Activated CD4-positive, alpha-beta memory T cell treated with anti-CD3 and anti-CD28 coated beads, Interleukin-2, amount 10 ng/mL, durations not matched to agents 7 days and 5 days (primary cell): ENCODE measurements at places on chromosomes 6 and 20.

DNA sequence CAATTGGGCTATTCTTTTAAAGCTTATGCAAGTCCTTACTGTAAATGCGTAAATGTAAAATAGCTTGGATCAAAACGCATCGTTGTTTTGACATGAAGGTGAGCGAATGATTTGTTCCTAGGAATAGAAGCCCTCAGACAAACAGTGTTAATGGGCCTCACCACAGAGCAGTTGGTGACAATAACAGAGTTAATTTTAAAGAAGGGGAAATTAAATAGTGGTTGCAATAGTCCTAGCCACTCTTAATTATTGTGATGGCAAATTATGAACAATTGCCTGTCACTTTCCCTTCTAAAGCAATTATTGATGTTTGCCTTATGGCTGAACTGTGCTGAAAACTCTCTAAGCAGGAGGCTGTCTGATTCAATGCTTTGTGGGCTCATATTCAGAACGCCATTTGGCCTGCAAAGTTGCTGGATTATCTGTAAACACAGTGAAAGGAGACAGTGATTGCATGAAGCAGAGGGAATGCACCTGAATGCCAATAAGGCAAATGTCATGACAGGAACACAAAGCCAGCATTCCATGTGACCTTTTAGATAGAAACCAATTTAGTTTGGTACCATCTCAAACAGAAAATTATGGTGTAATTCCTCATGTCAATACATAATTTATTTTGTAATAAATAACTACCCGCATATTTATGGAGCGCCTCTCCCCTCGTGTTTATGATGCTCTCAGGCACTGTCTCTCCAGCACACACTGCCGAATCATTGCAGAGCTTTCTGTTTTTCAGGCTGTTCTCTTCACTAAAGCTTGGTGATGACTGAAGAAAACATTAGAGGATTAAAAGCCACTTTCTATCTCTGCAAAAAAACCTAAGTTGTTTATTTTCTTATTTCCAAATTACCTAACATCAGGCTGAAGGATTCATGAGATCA is 387.5 kb downstream of the HACE1 start:
- H3K36me3 ChIP-seq = no peaks in the 10 kb centered on the region
- H3K4me1 ChIP-seq = no peaks in the 10 kb centered on the region
- no peaks in the 10 kb centered on the region for H3K27me3 ChIP-seq
- no peak overlapping the region for H3K4me3 ChIP-seq

DNA sequence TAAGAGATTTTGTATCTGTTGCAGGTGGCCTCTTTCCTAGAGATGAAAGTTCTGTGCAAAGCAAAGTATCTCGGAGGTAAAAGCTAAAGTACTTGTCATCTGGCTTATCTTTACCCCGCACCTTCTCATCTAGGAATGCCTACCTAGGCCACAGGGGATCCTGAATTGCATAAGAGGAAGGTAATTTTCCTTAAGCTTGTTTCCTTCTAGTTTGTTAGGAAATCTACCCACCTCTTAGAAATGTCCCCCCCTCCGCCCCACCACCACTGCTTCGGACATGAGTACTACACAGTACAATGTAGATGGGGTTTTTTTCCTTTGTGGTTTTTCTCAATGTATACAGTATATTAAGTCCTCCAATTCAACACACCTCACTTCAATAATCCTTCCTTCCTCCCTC is 21.5 kb downstream of the FOXC1 start:
- no peaks in the 10 kb centered on the region for H3K4me1 ChIP-seq
- DNase-seq = no peak
- H3K4me3 ChIP-seq = no peak overlapping the region
- H3K27ac ChIP-seq = no peak overlapping the region
- H3K36me3 ChIP-seq = no peaks in the 10 kb centered on the region
- H3K27me3 ChIP-seq = peaks cover 32% of the 10 kb centered on the region

GRCh38 chr6:30800871-30801270 is 56.5 kb upstream of the IER3 start:
- no peak overlapping the region for H3K27ac ChIP-seq
- no peaks in the 10 kb centered on the region for H3K36me3 ChIP-seq
- no peak overlapping the region for H3K4me3 ChIP-seq
- H3K27me3 ChIP-seq = peaks cover 3% of the 10 kb centered on the region
- peaks cover 12% of the 10 kb centered on the region for H3K4me1 ChIP-seq

DNA sequence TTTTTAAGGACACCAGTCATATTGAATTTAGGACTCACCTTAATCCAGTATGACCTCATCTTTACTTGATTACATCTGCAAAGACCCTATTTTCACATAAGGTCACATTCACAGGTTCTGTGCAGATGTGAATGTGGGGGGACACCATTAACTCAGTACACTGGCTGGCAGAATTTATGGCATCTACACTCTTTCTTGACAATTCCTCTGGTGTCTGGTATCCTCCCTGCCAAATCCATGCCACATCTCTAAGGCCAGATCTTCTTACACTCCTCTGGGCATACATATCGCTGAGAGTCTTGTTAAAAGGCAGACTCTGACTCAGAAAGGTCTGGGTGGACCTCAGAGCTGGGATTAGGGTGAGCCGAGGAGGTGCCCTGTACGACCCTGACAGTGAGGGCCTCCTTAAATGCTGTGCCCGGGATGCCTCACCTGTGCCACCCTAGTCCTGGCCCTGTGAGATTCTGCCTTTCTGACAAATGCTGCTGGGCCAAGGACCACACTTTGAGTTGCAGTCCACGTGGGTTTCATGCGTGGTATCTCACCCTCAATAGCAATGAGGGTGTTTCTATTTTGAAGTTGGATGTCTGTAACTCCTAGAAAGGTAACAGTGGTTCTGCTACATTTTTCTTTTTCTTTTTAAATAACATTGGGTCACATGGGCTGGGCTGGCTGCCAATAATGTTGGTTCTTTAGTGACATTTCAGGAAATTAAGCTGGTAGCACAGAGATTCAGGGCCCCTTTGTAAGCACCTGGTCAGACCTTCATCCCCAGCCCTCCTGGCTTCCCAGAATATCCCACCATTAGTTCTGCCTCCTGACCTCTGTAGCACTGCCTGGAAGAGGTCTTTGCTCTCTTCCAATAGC is 17.2 kb upstream of the LRRN4 start:
- no peak overlapping the region for H3K4me3 ChIP-seq
- peaks cover 3% of the 10 kb centered on the region for H3K4me1 ChIP-seq
- no peak overlapping the region for H3K27ac ChIP-seq
- no peaks in the 10 kb centered on the region for H3K36me3 ChIP-seq
- DNase-seq = no peak
- peaks cover 7% of the 10 kb centered on the region for H3K27me3 ChIP-seq

GRCh38 chr6:100259865-100260264 is 204.9 kb downstream of the SIM1 start:
- H3K27ac ChIP-seq = no peak overlapping the region
- no peaks in the 10 kb centered on the region for H3K36me3 ChIP-seq
- no peak overlapping the region for H3K4me3 ChIP-seq

DNA sequence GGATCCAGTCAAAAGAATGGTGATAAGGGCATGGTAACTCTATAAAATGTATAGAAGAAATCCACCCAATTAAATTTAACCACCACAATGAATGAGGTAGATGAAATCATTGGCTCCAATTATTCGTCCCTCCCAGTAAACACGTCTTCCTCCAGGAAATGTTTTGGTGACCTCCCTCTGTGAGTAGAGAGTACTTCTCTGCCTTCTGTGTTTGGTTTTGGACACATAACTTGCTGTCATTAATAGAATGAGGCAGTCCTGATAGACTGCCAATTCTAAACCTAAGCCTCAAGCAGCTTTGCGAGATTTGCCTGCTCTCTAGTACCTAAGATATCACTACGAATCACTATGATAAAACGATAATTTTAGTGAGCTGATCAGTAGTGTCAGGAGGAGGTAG is 632.8 kb downstream of the HDGFL1 start:
- H3K27ac ChIP-seq = no peak overlapping the region
- no peaks in the 10 kb centered on the region for H3K36me3 ChIP-seq
- H3K27me3 ChIP-seq = no peaks in the 10 kb centered on the region

- no peak overlapping the region for H3K27ac ChIP-seq
- H3K27me3 ChIP-seq = peaks cover 31% of the 10 kb centered on the region
- DNase-seq = no peak
- H3K36me3 ChIP-seq = no peaks in the 10 kb centered on the region
These were observed 171.3 kb downstream of the CDC5L start for GRCh38 chr6:44558832-44559251.
